ENCODE measurements at places on chromosomes 7 and 10. TPM values are rescaled to one million over a fixed set of nuclear protein-coding genes. Genes with fewer than 3 reads are reported as not detected.

STEAP4 gene
- total RNA-seq, result 0.27 TPM

GTF2IRD2 gene
- total RNA-seq, result 27.0 TPM

CLCN1 gene
- total RNA-seq, result not detected

LRRD1 gene
- 1.7 TPM for total RNA-seq

PTPRN2 gene
- total RNA-seq, result 35.7 TPM

TMEM130 gene
- 7.6 TPM for total RNA-seq

TAS2R3 gene
- total RNA-seq, result 17.0 TPM

GRCh38 chr10:128664729-128665128 is 538.5 kb upstream of the MKI67 start:
- no peak for DNase-seq

- no peak for DNase-seq
Measured at GRCh38 chr10:59311025-59311424, 51.3 kb downstream of the FAM13C start.

- no peak for DNase-seq
Measured at GRCh38 chr7:87159538-87159937, 7.3 kb downstream of the DMTF1 start.

GRCh38 chr7:30084212-30084611 is 50.6 kb upstream of the MTURN start:
- no peak for DNase-seq

- DNase-seq, result no peak
Measured at GRCh38 chr7:102222445-102222844, 64.2 kb upstream of the SH2B2 start.

DNA sequence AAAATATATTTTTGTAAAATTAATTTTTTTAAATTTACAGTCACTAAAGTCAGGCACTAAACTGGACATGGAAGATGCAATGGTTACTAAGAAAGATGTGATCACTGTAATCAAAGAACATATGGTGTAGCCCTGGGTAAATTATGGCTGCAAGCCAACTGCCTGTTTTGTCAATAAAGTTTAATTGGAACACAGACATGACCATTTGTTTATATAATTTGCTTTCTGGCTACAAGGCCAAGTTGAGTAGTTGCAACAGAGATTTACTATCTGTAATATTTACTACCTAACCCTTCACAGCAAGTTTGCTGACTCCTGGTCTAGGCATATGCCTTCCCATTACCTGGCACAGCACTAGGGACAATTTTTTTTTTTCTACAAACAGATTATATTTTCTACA is 448.9 kb downstream of the ADRA2A start:
- peak; percentile 20 for DNase-seq

GRCh38 chr7:132491391-132491945 is 84.8 kb downstream of the PLXNA4 start:
- DNase-seq, result no peak

DNA sequence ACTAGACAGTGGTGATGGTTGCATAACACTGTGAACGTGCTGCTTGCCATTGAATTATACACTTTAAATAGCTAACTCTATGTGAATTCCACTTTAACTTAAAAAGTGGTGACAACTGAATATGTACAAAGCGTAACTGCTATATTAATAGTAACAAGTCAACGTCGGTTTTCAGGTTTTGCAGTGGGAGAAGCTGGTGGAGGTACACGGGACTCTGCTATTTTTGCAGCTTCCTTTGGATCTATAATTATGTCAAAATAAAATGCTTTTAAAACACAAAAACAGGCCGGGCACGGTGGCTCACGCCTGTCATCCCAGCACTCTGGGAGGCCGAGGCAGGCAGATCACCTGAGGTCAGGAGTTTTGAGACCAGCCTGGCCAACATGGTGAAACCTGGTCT is 21.0 kb downstream of the AP5Z1 start:
- no peak for DNase-seq
